ENCODE measurements at places on chromosomes 3 and 15.
A peak's percentile ranks its signal among the peaks of the same experiment; 100 is the strongest.

- no peak for DNase-seq
Observed at GRCh38 chr3:121747976-121748375, 1.6 kb downstream of the GOLGB1 start.

GRCh38 chr15:80177156-80177555 is 24.4 kb downstream of the FAH start:
- no peak for DNase-seq

- DNase-seq = no peak
Observed at GRCh38 chr3:143287403-143287802, 167.8 kb downstream of the CHST2 start.

GRCh38 chr3:188842639-188843038 is 329.1 kb upstream of the TPRG1 start:
- peak; percentile 59 for DNase-seq

- DNase-seq = no peak
Observed at GRCh38 chr3:101312545-101312944, 7.8 kb downstream of the IMPG2 start.

- no peak for DNase-seq
Observed at GRCh38 chr3:44880284-44880683, 5.9 kb downstream of the TGM4 start.

GRCh38 chr3:98361289-98361688 is 7.6 kb downstream of the OR5K4 start:
- no peak for DNase-seq

GRCh38 chr3:16061491-16061890 is 113.0 kb upstream of the GALNT15 start:
- no peak for DNase-seq

DNA sequence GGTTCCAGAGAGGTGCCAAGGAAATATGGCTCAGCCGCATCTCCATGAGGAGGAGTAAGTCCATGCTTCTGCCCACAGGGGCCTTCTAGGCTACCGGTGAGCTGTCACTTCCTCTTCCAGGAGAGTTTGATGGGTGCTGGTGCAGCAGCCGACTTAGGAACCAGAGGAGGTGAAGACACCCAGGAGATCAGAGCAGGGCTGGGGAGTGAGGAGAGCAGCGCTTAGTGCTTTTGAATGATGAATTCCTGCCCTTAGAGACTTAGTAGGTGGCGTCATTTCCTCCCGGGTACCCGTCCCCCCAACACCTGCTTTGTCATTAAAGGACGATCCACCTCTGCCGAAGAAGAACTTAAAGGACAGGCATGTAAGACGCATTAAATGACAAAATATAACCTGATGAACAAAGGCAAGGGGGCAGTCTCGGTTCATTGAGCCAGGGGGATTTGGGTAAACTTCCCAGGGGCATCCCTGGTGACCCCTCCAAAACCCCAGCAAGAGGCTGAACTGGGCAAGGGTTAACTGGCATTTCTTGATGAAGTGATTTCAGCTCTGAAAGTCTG is 67.6 kb downstream of the HES1 start:
- no peak for DNase-seq

DNA sequence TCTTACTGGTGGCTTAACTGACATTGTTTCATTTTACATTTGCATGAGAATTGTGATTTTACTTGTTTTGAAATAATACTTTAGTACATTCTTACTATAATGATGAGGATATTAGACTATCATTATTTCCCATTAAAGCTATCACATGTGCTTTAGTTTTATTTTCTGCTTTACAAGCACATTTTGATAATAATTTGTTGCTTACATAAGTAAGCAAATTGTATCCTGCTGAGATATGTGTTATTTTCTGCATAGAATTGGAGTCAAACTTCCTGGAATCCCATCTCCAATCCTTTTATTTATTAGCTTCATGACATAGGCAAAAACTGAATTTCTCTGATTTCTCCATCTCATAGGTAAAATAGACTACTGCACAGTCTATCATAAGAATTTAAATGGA is 847.4 kb downstream of the DIPK2A start:
- DNase-seq = no peak

DNA sequence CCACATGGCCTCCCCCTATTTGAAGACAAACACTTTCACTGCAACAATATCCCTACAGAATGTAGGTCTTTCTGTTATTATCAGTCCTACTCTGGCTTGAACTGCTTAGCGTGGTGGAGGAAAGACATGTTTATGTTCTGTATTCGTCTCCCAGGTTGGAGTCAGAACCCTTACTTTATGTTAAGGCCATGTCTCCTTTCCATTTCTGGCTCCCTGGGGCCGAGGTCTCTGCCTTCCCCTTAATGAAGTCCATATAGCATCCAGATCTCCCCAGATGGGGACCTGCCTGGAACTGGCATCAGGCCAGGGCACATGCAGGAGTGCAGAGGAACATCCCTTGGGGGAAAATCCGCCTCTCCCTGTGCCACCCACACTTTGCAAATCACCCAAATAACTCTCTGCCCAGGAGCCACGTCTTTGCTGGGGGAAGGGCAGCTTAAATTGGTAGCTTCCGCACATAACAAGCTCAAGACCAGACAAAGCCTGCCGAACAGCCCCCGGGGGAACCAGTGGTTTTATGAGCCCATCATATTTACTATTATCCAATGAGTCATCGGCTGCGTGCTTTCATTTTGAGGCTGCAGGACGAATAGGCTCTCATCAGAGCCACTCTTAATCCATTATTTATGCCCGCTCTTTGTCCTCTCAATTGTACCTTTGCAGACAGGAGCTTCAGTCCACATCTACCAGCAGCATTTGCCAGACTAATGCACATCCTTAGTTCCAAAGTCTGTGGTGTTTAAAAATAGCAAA is 237.0 kb downstream of the UACA start:
- DNase-seq = no peak

- peak; percentile 16 for DNase-seq
Observed at GRCh38 chr3:190863119-190863465, 598 bp upstream of the GMNC start.

GRCh38 chr3:89908711-89909213 is 801.3 kb downstream of the EPHA3 start:
- no peak for DNase-seq

GRCh38 chr3:48241796-48242455 is 1.0 kb downstream of the ZNF589 start:
- no peak for DNase-seq

DNA sequence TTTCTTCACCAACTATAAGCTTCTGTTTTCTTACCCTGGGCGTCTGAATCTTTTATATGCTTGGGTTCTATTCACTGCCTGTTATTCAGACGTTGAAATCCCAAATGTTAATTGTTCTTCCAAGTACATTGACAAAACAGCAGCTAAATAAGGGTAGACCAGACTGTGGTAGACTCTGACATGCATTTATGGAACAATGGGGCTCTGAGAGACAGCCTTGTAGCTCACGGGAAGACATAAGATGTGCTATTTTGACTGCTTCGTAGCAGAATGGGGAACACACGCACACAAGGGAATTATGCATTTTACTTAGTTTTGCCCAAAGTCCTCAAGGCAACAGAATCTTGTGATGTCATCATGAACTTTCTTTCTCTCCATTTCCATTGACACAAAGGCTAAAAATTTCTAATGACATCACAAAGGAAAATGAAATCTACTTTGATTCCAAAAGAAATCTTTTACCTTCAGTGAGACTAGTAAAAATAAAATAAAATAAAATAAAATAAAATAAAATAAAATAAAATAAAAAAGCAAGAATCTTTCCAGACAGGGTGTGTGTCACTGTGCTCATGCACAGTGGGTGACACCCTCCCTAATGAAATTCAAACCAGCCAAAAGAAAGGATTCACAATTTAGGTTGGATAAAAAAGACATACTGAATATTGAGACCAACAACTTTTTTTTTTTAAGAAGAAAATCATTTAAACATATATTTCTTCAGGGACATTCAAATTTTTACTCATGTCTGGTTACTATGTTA is 346.6 kb downstream of the ZBTB20 start:
- no peak for DNase-seq

DNA sequence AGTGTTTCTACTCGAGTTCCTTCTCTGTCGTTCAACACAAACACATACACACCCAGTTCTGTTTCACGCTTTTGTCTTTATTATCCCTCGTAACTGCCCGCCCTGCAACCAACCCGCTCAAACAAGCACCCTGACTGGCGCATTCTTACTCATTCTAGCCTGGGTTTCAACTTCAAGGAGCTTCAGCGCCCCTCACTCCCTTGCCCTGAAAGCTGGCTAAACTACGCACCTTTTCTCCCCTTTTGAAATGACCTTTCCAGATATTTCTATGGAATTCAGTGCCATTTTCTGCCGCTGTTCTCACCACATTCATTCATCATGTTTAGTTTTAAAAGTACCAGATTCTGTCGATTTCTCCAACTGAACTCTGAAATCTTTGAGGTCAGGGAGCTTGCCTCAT is 653 bp upstream of the MFSD1 start:
- DNase-seq = peak; percentile 47

DNA sequence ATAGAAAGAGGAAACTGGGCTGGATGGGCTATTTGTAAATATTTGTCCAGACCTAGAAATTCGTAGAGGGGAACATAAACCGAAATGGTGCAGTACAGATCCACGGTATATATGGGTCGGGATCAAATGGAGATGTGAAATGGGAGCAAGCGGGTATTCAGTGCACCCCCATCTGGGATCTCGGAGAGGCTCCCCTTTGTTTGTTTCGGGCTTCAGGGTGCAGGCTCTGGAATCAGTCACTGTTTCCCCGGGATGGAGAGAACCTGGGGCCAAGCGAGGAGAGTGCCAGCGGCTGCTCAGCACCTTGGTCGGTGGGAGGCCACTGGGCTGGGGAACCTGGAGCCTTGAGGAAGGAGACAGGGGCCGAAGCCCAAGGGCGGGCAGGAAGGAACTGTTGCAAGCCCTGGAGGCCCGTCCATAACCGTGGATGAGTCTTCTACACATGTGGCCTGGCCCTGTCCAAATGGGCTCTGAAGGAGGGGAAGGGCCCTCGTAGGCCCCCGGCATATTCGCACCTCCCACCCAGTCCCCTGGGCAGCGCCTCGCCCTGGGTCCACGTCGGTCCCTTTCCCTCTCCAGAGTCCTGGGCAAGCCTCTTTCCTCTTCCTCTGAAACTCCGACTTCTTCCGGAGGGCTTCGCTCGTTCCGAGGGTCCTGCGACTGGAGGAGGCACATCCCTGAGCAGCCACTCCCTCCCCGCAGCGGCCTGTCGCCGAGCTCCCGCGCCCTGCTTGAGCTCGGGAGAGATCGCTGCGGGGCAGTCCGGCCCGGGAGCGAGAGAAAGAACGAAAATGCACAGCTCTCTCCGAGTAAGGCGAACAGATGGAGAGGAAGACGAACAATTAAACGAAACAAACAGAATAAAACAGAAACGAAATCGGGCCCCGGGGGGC is 3.0 kb downstream of the ISL2 start:
- no peak for DNase-seq

- no peak for DNase-seq
Observed at GRCh38 chr3:114609973-114610630, 316.3 kb downstream of the TIGIT start.

DNA sequence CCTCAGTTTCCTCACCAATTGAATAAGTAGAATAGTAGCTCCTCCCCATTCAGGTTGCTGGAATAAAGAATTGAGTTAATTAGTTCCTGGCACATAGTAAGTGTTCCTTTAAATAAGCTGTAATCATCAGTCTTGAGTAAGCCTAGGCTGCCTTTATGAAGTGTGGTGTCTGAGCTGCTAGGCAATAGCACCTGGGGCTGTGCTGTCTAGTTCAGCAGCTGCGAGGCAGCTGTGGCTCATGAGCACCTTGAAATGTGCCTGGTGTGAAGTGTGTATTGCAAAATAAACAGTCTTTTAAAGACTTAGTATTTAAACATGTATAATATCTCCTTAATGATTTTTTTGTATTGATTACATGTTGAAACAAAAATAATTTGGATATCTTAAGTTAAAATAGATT is 77.6 kb downstream of the TOP2B start:
- no peak for DNase-seq

- no peak for DNase-seq
Observed at GRCh38 chr15:32796856-32797255, 79.1 kb downstream of the GREM1 start.

GRCh38 chr3:138338811-138339210 is 9.2 kb upstream of the NME9 start:
- DNase-seq = no peak

GRCh38 chr3:171727288-171727687 is 83.0 kb downstream of the PLD1 start:
- no peak for DNase-seq

DNA sequence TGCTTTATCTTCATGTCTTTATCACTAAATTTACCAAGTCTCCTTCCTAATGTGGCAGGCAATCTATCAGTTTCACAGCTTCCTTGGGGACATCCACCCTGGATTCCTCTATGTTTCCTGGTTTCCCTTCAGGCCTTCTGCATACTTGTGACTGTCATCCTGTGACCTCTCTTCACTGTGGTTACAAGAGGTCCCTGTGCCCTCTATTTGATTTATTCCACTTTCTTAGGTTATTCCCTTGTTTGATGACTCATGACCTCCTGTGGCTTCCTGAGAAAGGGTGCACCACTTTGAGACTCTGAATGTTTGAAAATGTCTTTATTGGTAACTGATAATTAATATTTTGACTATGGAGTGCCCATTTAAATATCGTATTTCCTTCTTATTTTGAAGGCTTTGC is 60.5 kb upstream of the KY start:
- peak; percentile 29 for DNase-seq

- peak; percentile 55 for DNase-seq
Observed at GRCh38 chr15:84915606-84915958, 31.1 kb downstream of the SLC28A1 start.

All from fibroblast of lung (primary cell).